Nucleus accumbens (tissue), 56 donors: ENCODE measurements at places on chromosomes 11 and 22.

- no peak for DNase-seq
Measured at GRCh38 chr11:128135451-128135850, 451.9 kb downstream of the ETS1 start.

- no peak for DNase-seq
Measured at GRCh38 chr11:131491503-131491902, 121.1 kb downstream of the NTM start.

DNA sequence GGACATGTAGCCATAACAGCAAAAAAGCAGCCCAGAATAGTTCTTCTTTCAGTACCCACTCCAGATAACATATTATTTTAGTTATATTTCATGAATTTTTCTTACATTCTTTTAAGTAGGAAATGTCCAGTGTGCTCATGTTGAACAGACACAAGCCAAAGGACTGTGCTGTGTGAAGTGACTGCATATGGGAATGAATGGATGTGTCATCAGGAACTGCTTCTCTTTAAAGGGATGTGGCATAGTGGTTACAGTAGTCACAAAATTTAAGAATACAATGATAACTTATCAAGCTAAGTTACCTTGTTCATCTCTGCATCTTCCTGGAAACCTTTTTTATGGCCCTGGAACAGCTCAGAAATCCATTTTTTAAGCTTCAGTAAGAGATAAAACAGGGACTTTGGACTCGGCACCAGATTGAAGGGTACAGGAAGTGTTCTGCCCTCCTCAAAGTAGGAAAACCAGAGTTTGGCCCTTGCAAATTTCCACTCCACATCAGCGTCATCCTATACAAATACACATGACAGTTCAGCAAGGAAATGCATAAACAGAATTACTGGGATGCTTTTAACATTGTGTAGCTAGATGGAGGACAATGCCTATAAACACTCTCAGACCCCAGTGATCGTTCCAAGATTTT, 112.8 kb downstream of the TRPC6 start:
- no peak for DNase-seq

DNA sequence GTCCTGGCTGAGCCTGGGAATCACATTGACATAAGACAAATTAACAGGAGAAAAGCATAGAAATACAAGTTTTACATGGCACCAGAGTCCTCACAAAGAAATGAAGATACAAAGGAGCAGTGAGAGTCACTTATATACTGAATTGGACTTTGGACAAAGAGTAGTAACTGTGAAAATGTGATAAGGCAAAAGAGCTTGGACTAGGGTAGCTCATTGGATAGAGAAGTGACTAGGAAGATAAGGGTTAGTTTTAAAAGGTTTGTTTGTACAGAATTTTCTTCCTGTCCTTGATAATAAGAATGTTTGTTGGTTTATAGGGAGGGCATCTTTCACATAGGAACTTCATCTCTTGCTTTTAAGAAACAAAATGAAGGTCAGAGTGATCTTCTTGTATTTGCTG, 17.9 kb upstream of the NUCB2 start:
- no peak for DNase-seq

GRCh38 chr11:73783483-73784020, 4.1 kb upstream of the MRPL48 start:
- no peak for DNase-seq

GRCh38 chr11:134060316-134060715, 8.6 kb upstream of the JAM3 start:
- no peak for DNase-seq

- no peak for DNase-seq
Measured at GRCh38 chr11:97745515-97746050, 1275.2 kb upstream of the CNTN5 start.

- DNase-seq: no peak
Measured at GRCh38 chr11:26037716-26038115, 294.2 kb upstream of the ANO3 start.

GRCh38 chr11:16780146-16780545, 41.7 kb downstream of the C11orf58 start:
- DNase-seq: no peak

DNA sequence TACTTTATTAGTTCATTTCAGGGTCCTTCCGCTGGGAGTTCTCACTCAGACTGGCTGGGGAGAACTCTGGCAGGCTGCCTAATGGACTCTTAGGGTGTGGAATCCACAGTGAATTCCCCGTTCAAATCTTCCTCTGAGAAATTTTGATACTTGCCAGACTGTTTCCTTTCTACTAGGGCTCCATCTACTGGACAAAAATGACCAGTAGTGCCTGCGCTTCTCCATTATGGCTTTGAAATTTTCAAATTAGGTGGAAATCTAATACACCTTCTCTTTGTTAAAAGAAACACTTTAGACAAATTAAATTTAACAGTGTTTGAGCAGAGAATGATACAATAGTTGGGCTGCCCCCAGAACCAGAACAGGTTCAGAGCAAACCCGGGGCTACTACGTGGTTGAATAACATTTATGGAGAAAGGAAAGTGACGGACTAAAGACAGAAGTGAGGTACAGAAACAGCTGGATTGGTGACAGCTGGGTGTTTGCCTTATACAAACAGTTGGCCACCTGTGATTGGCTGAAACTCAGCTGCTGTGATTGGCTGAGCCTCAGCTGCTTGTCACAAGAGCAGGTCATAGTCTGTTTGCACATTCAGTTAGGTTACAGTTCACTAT, 52.9 kb upstream of the FDX1 start:
- peak; percentile 22 for DNase-seq

GRCh38 chr11:47617417-47617809, 23.2 kb upstream of the C1QTNF4 start:
- no peak for DNase-seq

- DNase-seq: no peak
Measured at GRCh38 chr22:26442086-26442756, 13.2 kb downstream of the ASPHD2 start.

DNA sequence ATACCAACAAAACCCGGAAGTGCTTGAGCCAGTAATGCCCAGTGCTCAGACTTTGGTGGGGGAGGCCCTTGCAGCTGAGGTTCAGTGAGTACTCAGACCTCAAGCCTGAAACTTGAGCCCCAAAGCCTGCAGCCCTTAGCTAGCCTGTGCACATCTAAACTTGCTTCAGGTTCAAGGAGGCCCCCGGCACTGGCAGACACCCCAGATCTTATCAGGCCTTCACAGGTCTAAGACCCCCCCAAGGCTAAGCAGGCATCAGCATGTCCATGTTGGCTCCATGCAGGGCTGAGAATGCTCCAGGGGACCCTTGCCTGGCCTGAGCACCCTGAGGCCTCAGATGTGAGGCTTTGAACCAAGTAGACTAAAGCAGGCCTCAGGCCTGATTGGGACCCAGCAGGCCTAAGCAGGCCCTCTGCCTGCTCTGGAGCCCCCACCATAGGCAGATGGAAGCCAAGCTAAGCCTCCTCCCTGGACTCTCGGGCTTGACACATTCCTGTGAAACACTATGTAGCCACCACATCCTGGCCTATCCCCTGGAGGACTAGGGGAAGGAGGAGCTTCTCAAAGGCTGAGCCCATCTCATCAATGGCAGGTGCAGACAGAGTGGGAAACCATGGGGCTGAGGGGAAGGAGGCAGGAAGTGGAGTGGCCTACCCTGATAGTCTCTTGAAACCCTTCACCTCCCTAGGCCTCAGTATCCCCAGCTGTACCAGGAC, 1.2 kb upstream of the CASTOR1 start:
- no peak for DNase-seq

- DNase-seq: no peak
Measured at GRCh38 chr11:17861036-17861755, 126.6 kb downstream of the KCNC1 start.

DNA sequence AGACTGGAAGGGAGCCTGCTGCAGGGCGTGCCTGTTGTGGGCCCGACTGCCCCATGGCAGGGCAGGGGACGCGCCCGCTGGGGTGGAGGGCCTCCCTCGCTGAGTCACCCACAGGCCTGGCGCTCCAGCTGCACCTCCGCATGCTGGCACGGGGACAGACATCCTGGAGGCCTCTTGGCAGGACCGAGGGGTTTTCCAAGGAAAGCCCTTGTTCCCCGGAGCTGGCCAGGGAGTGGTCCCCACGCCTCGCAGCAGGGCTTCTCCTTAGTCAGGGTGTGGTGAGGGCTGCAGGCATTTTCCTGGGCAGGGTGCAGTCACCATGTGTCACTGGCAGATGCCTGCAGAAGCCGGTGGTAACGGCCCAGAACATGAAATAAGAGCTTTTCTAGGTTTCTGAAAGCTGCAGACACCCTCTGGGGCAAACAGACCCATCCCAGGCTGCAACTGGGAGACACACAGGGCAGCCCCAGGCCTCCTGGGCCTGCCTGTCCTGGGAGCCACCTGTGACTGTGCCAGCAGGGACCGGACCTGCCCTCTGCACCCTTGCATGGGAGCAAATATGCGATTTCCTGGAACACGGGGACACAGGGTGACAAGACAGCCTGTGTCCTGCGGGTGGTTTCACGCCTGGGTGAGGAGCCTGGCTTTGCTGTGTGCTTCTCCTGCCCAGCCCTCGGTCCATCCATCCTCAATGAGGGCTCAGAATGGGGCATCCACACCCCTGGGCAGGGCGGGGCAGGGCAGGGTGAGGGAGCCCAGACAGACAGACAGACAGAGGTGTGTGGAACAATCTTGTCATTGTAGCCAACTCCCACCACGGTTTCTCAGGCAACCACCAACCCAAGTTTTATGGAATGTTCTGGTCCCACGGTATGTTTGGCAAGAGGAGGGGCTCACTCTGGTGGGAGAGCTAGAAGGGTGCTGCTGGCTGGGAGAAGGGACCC, 43.2 kb upstream of the FADD start:
- DNase-seq: no peak

DNA sequence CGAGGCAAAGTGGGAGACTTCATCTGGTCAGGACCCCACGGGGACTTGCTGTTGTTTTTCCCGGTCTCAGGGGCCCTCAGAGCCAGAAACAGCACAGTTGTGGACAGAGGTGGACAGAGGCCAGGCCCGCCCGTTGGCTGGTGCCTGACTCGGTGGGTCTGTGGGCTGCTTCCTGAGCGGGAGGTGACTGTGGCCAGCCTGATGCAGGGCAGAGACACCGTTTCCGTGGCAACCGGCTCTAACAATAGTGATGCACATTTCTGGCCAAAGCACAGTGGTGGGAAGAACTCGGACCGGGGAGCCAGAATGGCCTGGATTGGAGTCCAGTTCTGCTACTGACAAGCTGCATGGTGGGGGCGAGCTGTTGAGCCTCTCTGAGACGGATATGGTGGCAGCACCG, 58.7 kb upstream of the ATXN10 start:
- no peak for DNase-seq

DNA sequence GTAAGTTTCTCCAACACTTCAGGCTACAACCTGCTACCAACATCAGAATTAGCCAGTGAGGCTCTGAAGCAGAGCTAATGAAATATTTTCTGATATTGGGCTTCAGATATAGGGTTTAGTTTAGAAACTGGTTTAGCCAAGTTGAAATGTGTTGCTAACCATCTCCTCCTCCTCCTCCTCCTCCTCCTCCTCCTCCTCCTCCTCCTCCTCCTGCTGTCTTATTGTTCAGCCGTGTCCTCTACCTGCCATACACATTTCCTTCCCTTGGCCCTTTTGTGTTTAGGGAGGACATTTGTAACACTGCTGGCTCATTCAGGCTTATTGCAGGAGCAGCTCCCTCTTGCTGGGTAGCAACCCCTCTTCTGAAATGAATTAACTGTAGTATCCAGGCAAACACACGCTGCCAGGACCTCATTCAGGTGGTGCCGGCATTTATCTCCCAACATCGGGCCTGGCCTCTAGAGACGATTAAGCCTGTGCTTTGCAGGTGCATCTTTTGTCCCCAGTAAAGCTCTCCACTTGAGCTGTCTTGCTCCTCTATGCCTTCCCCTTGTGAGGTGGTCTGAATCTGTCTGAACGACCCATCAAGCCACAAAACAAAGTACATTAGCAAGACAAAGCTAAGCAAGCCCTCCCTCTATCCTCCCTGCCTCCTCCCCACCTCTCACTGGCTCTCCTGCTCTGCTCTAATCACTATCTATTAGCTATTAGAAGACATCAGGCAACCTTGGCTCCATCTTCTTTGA, 82.9 kb downstream of the KCNJ1 start:
- DNase-seq: no peak

- DNase-seq: no peak
Measured at GRCh38 chr11:93271596-93271995, 58.9 kb upstream of the DEUP1 start.

- DNase-seq: no peak
Measured at GRCh38 chr11:124725719-124726105, 14.0 kb upstream of the NRGN start.

DNA sequence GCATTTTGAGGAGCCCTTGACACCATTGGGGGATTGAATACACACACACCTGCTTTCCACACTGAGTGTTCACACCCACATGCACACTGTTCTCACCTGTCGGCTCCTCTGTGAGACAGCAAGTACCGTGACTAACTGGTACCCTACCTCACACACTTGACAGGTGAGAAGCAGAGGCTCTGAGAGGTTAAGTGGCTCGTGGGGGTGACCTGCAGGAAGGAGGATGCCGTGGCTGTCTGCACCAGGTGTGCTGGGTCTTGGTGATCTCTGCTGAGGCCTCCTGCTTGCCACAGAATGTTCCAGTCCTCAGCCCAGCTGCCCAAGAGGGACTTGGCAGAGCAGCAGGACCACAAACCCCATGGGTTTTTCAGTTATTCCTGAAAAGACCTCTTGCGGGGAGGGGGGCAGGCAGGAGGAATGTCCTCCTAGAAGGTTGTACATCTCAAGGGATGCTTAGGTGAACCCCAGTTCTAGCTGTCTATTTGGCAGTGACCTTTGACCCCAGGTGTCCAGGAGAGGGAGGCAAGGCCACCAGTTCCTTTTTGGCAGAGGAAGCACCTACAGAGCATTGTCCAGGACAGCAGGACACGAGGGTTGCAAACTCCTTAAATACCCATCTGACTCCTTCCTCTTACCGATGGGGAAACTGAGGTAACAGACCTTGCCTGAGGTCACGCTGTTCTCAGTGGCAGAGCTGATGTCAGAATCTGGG, 66.0 kb downstream of the SHISAL1 start:
- no peak for DNase-seq

DNA sequence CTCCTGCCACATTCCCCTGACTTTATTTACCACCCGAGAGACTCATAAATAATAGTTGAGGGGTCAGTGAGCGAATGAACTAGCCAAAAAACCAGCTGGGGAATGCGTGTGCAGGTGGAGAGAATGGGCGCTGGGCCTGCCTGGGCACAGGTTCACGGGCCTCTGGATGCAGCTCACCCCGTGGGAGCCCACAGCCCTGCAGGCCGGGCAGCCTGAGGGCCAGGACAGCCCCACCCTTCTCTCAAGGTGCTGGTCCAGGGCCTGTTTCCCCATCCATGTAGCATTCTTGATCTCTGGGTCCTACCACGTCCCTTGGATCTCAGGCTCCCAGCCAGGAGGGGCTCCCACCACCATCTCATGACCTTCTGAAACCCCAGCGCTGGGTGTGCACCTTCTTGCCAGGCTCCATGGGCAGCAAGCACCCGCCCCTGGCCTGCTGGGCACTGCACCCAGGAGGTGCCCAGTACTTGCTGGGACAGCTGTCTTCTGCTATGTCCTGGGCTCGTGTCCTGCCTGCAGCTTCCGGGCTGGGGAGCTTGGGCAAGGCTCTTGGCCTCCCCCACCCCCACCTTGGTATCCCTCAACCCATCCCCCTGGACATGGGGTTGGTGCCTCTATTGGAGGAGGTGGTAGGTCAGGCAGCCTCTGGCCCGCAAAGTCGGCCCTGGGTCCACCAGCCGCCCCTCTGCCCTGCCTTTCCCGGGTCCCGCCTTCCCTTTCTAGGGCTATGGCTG, 43.1 kb upstream of the CCDC188 start:
- DNase-seq: no peak

- no peak for DNase-seq
Measured at GRCh38 chr11:17401316-17401715, 12.9 kb upstream of the KCNJ11 start.
